ENCODE measurements at places on chromosomes 2 and 18. TPM values are rescaled to one million over a fixed set of nuclear protein-coding genes. Genes with fewer than 3 reads are reported as not detected.

The DTYMK gene
- total RNA-seq, result 49.3 TPM

The ALPP gene
- not detected for total RNA-seq

The CHRND gene
- not detected for total RNA-seq

The CSRNP3 gene
- total RNA-seq, result 0.59 TPM

The GCG gene
- not detected for total RNA-seq

The MYO5B gene
- total RNA-seq, result 29.8 TPM

The CAVIN2 gene
- 10.2 TPM for total RNA-seq

The TMEFF2 gene
- not detected for total RNA-seq

The OTOS gene
- total RNA-seq, result not detected

The IL36RN gene
- total RNA-seq, result 0.67 TPM

The MCM6 gene
- 9.7 TPM for total RNA-seq

The INPP5D gene
- total RNA-seq, result 135 TPM

The SETBP1 gene
- 34.7 TPM for total RNA-seq

The UGT1A6 gene
- total RNA-seq, result 6.3 TPM

The RAB27B gene
- 1.8 TPM for total RNA-seq

The POTEC gene
- total RNA-seq, result not detected

The HJURP gene
- 43.5 TPM for total RNA-seq

The SAG gene
- not detected for total RNA-seq

The DCAF17 gene
- total RNA-seq, result 22.8 TPM

The NTSR2 gene
- total RNA-seq, result not detected

The ST6GAL2 gene
- not detected for total RNA-seq

The EGR4 gene
- 0.12 TPM for total RNA-seq
